ENCODE measurements at places on chromosomes 11 and 22. TPM values are rescaled to one million over a fixed set of nuclear protein-coding genes. Genes with fewer than 3 reads are reported as not detected.
A peak's percentile ranks its signal among the peaks of the same experiment; 100 is the strongest.

- no peak for DNase-seq
These were observed 412.6 kb downstream of the TENM4 start for GRCh38 chr11:79028225-79028624.

- no peak for DNase-seq
These were observed 31.4 kb downstream of the PISD start for GRCh38 chr22:31630331-31631329.

- peak; percentile 11 for DNase-seq
These were observed 74.4 kb downstream of the ARHGAP32 start for GRCh38 chr11:129117595-129118350.

DNA sequence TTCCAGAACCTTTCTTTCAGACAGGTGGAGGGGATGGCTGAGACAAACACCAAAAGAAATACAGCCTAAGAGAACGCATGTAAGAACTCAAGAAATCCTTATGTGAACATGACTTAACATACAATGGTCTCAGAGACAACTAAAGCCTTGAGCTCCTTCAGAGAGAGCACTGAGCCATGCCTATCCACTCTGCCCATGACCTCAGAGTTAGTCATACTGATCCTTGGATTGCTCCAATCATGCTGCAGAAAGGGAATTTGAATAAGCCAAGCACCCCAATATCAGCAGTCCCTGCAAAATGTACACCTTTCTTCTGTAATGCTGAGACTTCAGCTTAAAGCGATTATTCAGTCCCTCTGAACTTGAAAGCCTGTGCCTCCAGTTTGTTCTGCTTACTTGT, 43.2 kb upstream of the CHKA start:
- no peak for DNase-seq

The FXYD2 gene
- polyA plus RNA-seq, result 486 TPM

The ILK gene
- 165 TPM for polyA plus RNA-seq

The SLC22A8 gene
- 26.6 TPM for polyA plus RNA-seq

The TNKS1BP1 gene
- 67.1 TPM for polyA plus RNA-seq

The CCDC81 gene
- 0.72 TPM for polyA plus RNA-seq

The ISX gene
- 0.24 TPM for polyA plus RNA-seq

All from left renal cortex interstitium (tissue), 4 donors.